Esophagus squamous epithelium (tissue), 5 donors: ENCODE measurements at places on chromosomes 2 and 18. TPM values are rescaled to one million over a fixed set of nuclear protein-coding genes. Genes with fewer than 3 reads are reported as not detected.

The COBLL1 gene
- 74.4 TPM for total RNA-seq

The CRYGC gene
- not detected for total RNA-seq

The MAL gene
- 1,903 TPM for total RNA-seq

The IL18R1 gene
- total RNA-seq: 5.5 TPM

The TXNL1 gene
- total RNA-seq: 41.2 TPM

The SNED1 gene
- total RNA-seq: 3.7 TPM

The ALPG gene
- total RNA-seq: not detected

The STK36 gene
- total RNA-seq: 12.0 TPM
